Brain pericyte (primary cell): ENCODE measurements at places on chromosomes 1 and 21.

DNA sequence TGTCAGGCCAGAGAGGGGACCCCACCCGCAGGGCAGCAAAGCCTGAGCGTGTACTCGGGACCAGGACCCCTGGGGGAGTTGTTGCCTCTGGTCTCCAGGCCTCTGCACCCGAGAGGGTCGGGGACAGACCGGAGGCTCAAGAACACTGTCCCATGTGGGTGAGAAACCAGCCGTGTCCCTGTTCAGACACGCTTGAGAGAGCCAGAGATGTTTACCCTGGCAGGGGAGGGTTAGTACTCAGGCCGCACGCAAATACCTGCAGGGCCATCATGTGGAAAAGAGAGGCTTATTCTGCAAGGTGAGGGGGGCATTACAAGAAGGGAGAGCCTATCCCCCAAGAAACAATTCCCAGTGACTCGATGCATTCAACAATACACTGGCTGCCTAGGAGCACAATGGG is 74.0 kb upstream of the ARHGEF16 start:
- no peak for DNase-seq

GRCh38 chr21:33273044-33273443 is 6.9 kb downstream of the IL10RB start:
- no peak for DNase-seq

DNA sequence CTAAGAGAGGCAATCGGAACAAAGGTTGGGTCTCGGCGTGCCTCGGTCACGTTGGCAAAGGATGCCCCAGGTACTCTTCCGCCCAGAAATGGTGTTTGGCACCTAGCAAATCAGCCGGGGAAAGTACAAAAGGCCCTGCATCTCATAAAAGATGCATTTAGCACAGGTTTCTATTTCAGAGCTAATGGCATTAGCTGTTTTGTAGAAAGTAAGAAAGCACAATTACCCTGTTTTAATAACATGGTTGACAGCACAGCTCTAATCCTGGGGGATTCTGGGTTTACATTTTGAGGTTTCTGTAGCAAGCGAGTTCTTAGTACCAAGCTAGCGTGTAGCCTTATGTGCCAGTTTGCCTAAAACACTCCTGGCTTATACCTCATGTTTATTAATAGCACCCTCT is 178.5 kb downstream of the PRDM2 start:
- DNase-seq, result no peak

DNA sequence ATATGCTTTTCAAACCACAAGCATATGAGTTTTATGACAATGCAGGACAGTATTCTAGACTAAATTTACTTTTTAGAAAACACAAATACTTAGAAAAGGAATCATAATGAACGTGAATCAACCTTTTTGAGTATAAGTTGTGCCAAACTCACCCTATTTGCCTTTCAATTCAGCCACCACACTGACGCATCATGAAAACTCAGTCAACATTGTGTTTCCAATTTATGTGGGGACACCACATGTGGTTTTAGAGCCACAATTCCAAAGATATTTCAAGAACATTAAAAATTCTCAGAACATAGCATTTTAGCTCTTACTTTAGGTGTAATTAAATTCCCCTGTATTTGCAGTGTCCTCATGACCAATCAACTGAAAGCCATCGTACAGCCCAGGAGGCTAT is 118.8 kb downstream of the PTBP2 start:
- DNase-seq, result no peak

DNA sequence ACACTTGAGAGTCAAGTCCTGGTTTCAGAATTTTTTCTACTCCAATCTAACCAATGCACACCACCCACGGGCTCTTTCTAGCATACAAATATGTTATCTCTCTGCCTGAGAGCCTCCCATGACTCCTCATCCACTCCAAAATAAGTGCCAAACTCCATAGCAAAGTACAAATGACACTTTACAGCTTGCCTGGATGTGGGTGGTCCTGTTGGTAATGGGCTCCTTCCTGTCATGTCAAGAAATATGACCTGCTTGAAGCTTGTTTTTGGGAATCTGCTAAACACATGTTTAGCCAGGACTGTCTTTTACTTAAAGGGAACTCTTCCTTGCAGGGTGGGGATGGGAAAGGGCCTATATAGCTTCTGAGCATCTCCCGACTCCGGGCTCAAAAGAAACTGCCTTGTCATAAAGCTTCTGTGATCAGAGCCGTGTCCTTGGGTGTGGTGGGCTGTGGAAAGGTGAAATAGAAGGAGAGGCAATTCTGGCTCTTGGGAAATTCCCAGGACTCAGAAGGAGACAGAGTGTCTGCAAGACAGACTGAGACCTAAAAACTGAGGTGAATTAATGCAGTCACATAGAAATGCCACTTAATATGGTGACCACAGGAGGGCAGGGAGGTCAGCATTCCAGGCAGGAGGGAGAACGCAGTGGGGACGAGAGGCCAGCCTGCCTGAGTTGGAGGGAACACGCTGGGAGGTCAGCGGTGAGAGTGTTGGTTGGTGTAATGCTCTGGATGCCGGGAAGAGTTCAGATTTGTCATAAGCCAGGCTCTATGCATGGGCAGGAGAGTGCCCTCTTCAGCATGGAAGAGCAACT is 6.1 kb upstream of the IGFN1 start:
- DNase-seq, result peak; percentile 67

DNA sequence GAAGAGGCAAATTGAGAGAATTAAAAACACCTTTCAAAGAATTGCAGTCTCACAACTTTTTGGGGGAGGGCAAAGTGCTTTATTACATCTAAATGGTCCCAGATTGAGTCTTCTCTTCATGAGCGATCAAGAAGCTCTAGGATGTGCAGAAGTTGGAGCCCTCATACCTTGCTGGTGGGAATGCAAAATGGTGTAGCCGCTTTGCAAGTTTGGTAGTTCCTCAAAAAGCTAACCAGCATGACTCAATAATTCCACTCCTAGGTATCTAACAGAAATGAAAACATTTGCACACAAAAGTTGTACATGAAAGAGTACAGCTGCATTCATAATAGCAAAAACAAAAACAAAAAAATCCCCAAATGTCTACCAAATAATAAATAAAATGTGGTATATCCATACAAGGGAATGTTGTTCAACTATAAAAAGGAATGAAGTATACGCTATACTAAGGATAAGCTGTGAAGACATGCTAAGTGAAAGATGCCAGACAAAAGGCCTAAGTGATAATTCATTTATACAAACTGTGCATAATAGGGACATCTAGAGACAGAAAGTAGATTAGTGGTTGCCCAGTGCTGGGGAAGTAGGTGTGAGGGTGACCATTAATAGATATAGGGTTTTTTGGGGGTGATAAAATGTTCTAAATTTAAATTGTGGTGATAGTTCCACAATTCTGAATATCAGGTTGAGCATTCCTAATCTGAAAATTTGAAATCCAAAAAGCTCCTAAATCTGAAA is 55.2 kb downstream of the SELENOF start:
- no peak for DNase-seq

DNA sequence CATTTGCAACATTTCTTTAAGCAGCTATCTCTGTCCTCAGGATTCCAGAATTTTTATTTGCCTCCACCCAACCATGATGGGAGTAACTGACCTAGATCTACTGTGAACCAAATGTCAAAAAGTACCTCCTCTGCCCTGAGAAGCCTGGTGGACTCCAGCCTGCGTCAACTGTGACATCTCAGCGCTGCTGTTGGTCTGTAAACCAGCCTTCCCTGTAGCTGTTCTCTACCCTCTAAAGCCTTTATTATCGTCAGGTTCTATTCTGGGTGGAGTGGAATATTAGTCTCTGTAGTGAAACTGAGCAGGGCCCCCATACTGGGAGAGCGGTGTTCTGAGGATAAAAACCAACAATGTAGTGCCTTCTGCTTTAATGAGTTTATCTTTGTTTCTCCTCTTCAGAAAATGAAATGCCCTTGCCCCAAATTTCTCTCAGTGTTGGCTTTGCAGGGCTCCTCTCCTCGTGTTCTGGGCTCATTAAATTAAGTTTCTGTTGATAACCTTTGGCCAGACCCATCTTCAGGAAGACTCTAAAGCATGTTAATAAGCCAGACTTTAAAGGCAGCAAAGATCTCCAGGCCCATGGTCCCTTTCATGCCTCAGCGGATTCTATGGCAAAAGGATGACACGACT is 223.1 kb upstream of the PLXNA2 start:
- no peak for DNase-seq

GRCh38 chr21:29991624-29992023 is 51.8 kb upstream of the GRIK1 start:
- no peak for DNase-seq

DNA sequence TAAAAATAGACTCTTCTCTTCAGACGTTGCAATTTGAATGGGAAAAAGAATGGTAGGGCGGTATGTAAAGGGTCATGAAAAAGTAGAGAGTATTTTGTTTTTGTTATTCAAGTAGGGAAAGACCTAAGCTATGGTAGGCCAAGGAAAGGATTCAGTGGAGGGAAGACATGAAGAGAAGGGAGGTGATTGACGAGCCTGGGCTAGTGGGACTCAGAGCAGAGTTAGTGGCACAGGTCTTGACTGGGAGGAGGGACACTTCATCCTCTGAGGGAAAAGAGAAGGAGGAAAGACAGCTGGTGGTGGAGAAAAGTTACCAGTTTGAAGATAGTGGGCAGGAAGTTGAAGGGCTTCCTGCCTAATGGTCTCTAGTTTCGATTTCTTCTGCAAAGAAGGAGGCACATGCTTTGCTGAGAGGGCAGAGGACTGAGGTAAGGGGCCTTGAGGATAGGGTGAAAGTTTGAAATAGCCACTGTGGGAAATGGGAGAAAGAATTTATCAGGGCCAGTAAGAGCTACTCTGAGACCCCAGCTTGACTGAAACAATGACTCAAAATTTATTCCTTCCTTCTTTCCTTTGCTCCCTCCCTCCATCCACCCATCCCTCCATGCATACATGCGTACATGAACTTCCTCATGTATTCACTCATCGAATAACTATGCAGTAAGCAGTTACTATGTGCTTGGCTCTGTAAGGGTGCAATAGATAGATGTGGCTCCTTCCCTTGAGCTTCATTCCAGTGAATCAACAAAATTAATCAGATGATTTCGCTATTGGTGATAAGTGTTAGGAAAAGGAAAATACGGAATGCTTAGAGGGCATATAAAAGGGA is 4.2 kb downstream of the CD48 start:
- no peak for DNase-seq

- DNase-seq, result no peak
Measured at GRCh38 chr1:115283249-115283648, 54.8 kb downstream of the NGF start.

DNA sequence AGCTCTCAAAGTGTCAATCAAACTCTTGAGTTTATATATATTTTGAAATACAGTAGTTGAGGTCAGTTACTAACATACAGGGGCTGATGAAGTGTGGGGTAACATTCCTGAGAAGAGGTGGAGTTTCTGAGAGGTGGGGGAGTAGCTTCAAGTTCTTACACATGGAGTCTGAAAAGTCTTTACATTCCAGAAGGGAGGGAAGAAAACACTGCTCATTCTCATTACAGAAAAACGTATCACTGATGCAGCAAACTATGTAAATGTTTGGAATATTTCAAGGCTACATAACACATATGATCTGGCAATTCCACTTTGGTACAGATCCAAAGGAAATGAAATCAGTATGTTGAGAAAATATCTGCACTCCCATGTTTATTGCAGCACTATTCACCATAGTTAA is 1065.8 kb upstream of the B3GALT2 start:
- no peak for DNase-seq

- no peak for DNase-seq
Measured at GRCh38 chr1:58839846-58840835, 56.3 kb upstream of the JUN start.

DNA sequence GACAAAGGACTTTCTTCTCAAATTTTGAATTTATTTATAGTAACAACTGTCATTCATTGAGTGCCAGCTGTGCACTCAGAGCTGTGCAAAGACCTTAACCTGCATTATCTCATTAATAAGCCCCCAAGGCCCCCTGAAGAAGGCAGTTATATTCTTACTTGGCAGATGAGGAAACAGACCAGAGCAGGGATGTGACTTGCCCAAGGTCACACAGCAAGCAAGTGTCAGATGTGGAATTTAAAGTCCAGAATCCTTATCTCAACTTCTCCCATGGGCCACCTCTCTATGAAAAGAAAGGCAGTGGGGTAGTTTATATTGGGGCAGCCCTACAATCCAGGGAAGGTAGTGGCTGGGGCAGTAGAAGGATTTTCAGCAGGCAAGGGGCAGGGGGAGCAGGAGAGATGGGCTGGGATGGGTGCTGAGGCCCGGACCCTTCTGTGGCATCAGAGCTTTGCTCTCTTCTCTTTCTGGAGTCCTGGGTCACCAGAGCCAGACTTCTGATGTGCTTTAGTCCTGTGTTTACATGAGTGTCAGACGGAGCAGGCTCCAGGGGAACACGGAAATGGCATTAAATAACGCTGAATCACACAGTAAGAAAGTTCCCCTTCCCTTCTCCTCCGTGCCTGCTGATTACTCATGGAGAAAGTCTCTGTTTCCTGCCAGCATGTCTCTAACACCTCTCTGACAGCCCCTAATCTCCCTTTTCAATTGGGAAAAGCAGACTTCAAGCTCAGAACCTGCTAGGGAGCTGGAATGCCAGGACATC is 39.5 kb downstream of the EPHB2 start:
- DNase-seq, result no peak

DNA sequence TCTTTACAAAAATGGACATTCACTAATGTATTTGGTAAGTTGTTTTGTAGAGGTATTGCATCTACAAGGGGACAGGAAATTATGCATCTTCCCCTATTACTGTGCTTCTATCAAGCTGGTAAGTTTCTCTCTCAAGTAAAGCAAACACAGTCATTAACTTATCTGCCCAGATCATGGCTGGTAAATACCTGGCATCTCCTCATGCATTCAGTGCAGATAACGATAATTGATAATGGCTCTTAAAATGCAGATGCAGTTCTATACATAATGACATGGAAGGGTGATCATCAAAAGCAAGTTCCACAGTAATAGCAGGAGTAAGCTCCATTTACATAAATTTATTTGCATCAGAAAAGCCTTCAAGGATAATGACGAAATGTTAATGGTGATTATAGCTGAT is 122.4 kb downstream of the SIPA1L2 start:
- DNase-seq, result no peak

DNA sequence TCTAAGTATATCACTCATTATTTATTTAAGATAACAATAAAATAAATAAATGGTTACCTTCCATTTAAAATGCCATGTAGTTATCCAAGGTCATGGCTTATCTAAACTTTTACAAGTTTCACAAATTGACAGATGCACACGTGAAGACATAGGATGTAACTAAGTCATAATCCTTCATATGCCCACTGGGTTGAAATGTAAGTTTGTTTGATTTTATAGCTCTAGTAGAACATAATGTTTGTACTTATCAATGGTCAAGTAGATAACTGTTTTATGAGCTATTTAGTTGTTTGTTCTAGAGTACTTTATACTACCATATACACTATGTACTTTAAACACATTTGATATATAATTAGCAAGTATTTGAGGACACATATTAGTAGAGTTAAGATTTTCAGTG is 43.0 kb downstream of the ITGB3BP start:
- DNase-seq, result no peak

DNA sequence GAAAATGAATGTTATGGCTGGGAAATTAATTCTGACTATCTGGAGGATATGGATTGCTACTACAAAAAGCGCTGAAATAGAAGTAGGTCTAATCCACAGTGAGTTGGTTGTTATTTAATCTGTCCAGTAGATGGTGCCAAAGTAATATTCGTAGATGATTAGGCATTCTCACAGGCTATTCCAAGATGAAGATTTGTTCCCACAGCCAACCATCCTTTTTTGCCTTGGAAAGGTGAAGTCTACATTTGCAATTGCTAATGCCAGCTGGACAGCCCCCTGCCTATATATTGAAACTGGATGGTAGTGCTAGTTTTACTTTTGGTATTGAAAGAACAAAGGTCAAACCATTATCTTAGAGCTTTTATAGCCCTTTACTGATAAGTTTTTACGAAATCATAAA is 43.8 kb downstream of the RBM11 start:
- no peak for DNase-seq
